ENCODE measurements at places on chromosomes 4 and X.

GRCh38 chr4:34878961-34879360 lies 1365.4 kb downstream of the ARAP2 start:
- DNase-seq = no peak

- DNase-seq = no peak
Measured at GRCh38 chr4:93178279-93178678, 650.3 kb upstream of the ATOH1 start.

- DNase-seq = no peak
Measured at GRCh38 chr4:28167411-28167810, 1306.8 kb downstream of the STIM2 start.

GRCh38 chrX:96685210-96686099 lies 813 bp downstream of the DIAPH2 start:
- DNase-seq = peak; percentile 44

DNA sequence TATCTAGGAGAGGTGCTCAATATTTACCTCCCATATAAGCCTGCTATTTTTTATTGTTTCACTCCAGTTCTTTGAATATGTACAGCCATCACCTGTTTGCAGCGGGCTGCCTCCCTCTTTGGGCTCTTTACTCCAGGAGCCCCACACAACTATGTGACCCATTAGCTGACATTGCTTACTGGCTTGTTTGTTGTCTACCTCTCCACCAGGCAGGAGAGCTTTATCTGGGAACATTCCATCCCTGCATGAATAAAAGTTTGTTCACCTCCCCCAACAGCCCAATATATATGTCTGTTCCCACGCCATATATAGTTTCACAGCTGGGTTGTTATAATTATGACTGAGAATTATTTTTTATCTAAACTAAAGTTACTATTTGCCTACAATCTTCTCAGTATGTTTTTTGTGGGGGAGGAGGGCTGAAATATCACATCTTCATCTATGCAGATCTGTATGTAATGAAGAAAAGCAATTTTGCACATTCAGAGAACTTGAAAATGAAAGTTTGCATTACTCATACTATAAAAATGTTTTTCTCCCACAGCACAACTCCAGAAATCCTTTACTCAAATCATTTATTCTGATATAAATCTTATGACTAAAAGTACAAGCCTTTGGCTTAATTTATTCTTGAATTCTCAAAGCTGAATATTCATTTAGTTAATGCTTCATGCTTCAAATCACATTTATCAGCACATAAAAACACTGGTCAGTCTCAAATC lies 61.2 kb upstream of the DAPP1 start:
- no peak for DNase-seq

- no peak for DNase-seq
Measured at GRCh38 chr4:175386776-175387507, 425.1 kb downstream of the GPM6A start.

GRCh38 chr4:171348090-171348489 lies 465.1 kb upstream of the GALNTL6 start:
- DNase-seq = no peak

- no peak for DNase-seq
Measured at GRCh38 chrX:121504153-121504552, 456.7 kb downstream of the GLUD2 start.

- no peak for DNase-seq
Measured at GRCh38 chrX:107861056-107861455, 35.4 kb downstream of the MID2 start.

DNA sequence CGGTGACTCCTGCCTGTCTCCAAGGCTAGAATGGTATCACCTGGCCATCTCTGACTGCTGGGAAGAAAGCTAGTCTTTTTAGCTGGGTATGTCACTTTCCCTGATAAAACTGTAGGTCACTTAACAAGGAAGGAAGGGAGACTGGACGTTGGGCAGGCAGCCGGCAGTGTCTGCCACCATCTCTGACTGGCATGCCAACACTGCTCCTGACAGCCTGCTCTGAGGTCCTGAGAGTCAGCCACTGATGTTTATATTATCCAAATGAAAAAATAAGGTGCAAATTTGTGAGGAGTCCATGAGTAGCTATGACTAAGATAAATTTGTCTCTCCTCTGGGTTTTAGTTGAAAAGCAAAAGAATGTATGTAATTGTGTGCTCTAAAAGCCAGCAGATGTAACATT lies 77.2 kb downstream of the SNX25 start:
- no peak for DNase-seq

DNA sequence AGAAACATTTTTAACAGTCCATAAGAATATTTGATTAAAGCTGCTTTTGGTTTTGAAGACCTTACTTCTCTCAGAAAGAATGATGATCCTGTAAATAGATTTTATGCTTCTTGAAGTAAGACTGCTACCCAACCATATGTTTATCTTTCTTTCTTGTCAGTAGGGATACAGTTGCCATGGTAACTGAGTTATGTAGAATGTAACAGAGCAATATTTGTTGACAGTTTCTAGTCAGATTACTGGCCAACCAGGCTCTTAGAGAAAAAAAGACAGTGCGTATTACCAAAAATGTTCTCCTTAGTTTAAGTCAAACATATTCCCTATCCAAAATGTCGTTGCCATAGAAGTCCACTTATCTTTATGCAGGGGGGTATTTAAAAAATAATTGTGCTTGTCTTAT lies 456.8 kb downstream of the PRR32 start:
- DNase-seq = no peak

DNA sequence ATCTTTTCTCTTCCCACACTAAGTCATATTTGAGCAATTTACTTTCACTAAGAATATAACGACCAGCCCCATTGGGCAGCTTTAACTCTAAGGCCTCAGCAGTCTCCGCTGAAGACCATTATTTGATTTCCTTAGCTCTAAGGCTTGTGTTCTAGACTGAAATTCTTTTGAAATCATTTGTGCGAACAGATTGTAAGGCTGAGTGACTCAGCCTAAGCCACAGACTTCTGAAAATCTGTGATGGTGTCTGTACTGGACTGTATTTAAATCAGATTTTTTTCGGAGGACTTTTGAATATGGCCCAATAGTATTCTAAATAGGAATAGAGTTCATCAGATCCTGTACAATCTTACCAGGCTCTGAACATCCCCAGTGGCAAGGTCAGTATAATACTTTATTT lies 150.3 kb upstream of the TECRL start:
- DNase-seq = no peak

- DNase-seq = no peak
Measured at GRCh38 chr4:148341980-148342800, 100.0 kb downstream of the NR3C2 start.

- DNase-seq = no peak
Measured at GRCh38 chr4:128757712-128758111, 51.8 kb upstream of the JADE1 start.

DNA sequence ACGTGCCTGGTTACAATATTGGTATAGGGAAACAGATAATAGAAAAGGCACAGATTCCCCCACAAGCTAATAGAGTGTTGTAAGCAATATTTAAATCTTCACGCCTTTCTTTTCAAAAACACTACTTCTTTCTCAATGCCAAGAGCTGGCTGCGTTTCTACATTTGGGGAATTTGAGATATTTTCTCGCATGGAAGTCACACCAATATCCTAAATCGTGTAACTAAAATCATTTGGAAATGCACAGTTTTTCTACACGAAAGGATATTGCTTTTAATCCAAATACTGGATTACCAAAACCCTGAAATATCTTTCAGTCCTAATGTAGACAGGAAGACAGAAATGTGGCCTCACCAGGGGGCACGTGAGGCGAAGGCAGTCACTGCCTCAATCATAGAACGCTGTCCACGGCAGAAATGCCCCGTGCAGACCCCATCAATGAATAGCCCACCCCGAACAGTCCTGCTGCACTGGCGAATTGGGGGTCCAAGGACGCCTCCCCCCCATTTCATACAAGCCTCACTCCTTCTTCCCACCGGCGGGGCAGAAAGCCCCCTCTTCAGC lies 106.6 kb downstream of the NSUN7 start:
- no peak for DNase-seq

- no peak for DNase-seq
Measured at GRCh38 chr4:87068583-87069021, 133.8 kb downstream of the AFF1 start.

GRCh38 chrX:19748896-19749680 lies 138.3 kb downstream of the SH3KBP1 start:
- no peak for DNase-seq

GRCh38 chr4:88720451-88721428 lies 23.1 kb upstream of the NAP1L5 start:
- DNase-seq = no peak

DNA sequence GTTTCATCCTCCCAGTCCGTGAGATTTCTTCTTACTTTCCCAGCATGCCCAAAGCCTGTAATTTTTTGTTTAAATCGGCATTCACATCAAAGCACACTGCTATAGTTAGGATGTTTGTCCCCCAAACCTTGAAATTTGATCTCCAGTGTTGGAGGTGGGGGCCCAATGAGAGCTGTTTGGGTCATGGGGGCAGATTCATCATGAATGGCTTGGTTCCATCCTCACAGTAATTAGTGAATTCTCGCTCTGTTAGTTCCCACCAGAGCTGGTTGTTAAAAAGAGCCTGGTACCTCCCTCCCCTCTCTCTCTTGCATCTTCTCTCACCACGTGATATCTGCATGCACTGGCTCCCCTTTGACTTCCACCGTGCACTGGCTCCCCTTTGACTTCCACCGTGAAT lies 40.5 kb upstream of the PGRMC2 start:
- no peak for DNase-seq

DNA sequence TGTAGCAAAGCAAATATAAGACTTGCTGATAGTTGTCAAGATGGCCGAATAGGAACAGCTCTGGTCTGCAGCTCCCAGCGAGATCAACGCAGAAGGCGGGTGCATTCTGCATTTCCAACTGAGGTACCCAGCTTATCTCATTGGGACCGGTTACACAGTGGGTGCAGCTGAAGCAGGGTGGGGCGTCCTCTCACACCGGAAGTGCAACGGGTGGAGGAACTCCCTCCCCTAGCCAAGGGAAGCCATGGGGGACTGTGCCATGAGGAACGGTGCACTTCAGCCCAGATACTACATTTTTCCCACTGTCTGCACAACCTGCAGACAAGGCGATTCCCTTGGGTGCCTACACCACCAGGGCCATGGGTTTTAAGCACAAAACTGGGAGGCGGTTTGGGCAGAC lies 382.3 kb upstream of the EMCN start:
- DNase-seq = no peak

DNA sequence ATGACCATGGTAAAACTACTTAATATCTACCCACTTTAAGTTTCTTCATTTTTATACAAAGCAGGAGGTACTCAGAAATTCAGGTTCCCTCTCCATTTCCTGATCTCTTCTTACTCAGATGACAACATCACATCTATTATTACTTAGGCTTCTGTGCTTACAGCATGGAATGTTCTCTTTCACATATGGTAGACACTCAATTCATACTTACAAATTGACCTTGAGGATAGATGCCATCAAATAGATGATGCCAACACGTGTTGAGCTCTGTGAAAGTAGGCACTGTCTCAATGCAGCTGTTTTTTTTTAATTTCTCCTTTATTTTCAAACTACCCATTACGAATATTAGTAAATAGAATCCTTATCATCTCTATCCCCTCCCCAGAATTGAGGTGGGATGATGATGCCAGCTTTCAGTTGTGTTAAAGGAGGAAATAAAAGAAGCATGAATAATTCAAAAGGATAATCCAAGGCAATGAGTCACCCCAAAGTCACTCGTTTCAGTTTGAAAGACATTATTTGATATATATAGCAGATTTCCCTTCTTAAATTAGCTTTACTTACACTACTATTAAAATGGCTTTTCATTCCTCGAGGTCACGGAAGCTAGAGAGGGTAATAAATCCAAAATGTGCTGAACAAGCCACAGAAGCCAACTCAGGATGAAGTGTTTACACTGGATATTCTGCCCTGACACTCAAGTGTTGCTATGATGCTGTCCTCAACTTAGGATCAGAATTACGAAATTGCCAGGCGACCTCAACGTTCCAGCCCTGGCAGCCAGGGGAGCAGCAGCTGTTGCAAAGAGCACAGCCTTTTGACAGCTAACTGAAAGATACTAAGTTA lies 124.2 kb upstream of the EOLA2 start:
- no peak for DNase-seq

- DNase-seq = no peak
Measured at GRCh38 chr4:114287079-114287696, 307.7 kb upstream of the ARSJ start.

DNA sequence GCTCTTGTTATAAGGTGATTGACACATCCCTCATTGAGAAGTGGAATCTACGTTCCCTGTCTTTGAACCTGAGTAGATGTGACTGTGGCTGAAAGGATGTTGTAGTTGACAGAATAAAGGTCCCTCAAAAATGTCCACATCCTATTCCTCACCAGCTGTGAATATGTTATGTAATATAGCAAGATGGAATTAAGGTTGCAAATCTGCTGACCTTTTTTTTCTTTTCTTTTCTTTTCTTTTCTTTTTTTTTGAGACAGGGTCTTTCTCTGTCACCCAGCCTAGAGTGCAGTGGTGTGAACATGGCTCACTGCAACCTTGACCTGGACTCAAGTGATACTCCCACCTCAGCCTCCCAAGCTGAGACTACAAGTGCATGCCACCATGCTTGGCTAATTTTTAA lies 7.2 kb upstream of the CCNG2 start:
- no peak for DNase-seq

- DNase-seq = no peak
Measured at GRCh38 chr4:165248102-165248501, 40.7 kb downstream of the KLHL2 start.

DNA sequence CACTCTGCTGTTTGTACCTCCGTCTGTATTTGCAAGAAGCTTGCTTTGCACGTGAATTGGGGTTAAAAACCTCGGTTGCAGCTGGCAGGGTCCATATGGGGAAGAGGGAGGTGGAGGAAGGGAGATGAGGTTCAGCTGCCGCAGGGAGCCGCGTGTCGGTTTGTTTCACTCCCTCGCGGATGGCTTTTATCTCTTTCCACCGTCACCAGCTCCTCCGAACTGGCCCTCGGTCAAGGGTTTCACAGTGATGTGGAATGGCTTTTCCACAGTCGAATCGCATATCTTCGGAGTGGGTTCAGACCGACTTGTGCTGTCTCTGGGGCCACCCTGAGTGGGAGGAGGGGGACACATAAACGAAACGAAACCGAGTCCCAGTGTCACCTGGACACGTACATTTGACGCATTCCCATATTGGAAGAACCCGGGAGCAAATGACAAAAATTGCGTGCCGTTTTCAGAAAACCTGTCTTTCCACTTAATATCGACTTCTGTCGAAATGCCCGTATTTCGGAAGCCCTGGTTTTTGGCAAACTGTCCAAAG lies 929 bp downstream of the ZBTB33 start:
- DNase-seq = peak; percentile 4

DNA sequence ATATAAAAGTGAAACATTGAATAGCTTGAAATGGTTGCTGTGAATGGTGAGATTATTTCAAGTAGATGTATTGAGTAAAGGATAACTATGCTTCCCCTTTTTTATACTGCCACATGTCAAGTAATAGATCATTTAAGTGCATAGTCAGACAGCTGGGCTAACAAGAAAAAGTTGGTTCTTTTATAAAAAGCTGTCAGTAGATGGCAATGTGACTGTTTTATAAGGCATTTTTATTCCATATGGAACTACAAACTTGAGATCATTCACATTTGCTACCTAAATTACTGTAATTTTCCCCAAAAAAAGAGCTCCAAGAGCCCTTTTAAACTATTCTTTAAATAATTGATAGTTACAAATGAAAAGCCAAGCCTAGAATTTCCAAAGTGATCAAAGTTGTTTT lies 831.0 kb downstream of the C4orf33 start:
- no peak for DNase-seq

All from activated T-cell treated with anti-CD3 and anti-CD28 coated beads for 48 hours (primary cell).